ENCODE measurements at places on chromosomes 1 and 21.

GRCh38 chr1:209354840-209355165 is 228.7 kb upstream of the CAMK1G start:
- DNase-seq = no peak

DNA sequence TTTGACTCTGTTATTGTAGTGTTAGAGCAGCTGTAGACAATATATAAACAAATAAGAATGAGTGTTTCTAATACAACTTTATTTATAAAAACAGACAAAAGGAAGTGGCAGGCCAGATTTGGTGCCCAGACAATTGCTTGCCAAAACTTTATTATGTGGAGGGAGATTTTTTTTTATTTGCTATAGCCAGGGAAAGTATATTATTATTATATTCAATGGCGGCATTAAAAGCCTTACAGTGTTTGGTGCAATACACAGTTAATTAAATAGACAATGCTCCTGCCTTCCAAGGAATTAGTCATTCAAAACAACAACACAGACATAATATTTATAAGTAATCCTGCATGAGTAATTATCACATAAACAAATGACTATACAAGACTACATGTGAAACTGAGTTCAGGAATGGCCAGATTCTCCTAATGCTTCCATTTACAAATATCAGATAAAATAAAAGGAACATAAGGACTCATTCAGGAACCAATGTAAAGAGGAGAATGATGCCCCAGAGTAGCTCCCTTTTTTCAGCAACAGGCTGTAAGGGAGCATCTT is 10.6 kb upstream of the RC3H1 start:
- no peak for DNase-seq

DNA sequence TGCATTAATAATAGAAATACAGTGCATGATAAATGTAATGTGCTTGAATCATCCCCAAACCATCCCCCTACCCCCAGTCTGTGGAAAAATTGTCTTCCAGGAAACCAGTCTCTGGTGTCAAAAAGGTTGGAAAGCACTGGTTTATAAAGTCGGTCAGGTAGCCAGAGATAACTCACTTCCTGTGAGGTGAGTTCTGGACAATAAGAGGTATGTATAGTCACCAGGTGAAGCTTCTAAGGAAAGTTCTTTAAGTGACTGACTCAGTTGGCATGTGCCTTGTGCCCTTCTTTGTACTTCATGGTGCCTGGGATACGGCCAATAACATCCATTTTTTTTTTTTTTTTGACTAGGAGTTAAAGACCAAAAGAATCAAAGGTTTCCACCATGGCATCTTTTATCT is 103.7 kb downstream of the GPATCH2 start:
- no peak for DNase-seq

DNA sequence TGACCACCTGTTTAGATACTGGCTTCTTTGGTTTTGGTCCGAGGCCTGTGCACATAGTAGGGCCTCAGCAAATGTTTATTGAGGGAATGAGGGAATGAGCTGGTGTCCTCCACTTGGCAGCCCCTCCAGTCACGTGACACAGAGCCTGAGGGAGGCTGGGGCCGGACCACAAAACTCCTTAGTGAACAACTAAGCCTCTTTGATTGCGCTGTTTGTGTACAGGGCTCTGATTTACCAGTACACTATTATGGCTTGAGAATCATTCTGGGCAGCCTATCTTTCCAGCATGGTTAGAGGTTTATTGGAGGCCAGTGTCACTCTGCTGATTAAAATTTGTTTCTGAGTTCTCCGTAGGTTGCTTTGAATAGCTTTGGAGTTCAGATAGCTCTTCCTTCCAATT is 10.2 kb upstream of the LRRN2 start:
- no peak for DNase-seq

DNA sequence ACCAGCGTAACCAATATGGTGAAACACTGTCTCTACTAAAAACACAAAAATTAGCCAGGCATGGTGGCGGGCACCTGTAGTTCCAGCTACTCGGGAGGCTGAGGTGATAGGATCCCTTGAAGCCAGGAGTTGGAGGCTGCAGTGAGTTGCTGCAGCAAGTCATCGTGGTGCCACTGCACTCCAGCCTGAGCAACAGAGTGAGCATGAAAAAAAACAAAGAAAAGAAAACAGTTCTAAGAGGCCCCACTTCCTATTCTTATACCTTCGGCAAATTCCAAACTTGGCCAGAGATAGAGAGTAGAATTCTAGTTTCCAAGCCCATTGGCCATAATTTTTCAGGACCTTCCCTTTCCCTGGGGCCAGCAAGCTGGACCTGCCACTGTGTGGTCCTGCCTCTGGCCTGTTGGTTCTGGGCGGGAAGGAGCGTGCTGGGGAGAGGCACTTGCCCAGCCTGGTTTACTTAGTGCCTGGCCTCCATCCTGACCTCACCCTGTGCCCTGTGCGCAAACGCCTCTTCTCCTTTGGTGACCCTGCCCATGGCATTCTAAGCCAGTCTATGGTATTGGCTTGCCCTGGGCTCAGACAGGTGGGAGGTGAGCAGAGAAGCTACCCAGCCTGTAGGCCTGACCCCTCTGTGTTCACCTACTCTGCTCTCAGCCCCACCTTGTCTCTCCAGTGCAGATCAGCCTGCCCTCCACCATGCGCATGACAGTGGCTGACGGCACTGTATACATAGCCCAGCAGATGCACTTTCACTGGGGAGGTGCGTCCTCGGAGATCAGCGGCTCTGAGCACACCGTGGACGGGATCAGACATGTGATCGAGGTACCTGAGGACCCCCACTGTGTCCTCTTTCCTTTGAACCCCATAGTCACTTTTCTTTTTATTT is 11.0 kb downstream of the CA6 start:
- no peak for DNase-seq

DNA sequence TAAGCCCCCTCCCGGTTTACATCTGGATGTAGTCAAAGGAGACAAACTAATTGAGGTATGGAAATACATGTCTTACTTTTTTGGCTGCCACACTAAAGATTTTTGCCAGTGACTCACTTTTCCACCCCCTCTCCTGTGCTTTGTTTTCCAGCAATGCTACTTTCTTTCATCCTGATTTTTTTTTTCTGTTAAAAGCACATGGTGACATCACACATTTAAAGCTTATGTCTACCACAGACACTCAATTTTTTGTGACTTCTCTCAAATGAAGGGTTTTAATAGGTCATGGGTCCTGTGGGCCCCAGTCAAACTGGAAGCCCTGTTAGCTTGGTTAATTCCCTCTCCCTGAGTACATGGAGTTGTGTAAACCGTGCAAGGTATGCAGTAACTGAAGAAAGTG is 2.2 kb downstream of the PPP1R8 start:
- no peak for DNase-seq

DNA sequence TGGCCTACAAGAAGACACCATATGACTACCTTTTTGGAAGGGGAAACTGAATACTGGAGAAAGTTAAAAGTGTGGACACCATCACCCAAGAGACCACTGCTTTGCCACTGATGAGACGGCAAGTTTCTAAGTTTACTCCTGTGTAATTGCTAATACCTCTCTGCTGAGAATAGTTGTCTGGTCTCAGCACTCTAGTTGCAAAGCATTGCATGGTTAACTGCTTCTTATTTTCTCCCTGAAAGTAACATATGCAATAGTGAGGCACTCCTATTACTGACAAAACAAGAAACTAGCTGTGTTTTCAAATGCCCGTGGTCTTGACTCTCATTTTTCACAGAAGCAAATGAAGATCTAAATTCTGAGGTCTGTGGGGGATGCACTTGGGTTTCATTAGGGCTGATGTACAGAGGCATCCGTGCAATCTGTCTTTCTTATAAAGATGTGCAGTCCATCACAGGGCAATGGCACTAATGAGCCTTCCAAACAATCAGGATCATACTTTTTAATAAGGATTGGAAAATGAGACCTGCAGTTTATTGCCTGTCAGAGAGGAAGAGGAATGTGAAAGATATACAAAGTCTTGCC is 62.9 kb downstream of the IFI44 start:
- DNase-seq = no peak

- DNase-seq = no peak
Measured at GRCh38 chr1:201726700-201727099, 102.3 kb upstream of the IPO9 start.

DNA sequence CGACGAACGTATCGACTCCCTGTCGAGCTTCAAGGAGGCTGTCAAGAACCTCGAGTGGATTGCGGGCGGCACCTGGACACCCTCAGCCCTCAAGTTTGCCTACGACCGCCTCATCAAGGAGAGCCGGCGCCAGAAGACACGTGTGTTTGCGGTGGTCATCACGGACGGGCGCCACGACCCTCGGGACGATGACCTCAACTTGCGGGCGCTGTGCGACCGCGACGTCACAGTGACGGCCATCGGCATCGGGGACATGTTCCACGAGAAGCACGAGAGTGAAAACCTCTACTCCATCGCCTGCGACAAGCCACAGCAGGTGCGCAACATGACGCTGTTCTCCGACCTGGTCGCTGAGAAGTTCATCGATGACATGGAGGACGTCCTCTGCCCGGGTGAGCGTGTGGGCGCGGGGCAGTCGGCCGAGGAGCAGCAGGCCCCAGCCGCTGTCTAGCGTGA is 28.0 kb downstream of the COL6A2 start:
- DNase-seq = no peak

DNA sequence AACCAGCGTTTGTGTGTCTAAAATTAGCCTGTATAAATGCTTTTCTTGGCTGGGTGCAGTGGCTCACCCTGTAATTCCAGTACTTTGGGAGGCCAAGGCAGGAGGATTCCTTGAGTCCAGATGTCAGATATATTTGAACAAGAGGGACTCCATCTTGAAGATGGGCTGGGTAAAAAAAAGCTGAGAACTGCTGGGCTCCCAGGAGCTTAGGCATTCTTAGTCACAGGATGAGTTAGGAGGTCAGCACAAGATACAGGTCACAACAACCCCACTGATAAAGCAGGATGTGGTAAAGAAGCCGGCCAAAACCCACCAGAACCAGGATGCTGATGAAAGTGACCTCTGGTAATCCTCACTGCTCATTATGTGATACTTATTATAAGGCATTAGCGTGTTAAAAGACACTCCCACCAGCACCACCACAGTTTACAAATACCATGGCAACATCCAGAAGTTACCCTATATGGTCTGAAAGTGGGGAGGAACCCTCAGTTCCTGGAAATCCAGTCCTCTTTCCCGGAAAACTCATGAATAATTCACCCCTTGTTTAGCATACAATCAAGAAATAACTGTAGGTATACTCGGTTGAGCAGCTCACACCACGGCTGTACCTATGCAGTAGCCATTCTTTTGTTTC is 36.2 kb upstream of the ZNF496 start:
- no peak for DNase-seq

DNA sequence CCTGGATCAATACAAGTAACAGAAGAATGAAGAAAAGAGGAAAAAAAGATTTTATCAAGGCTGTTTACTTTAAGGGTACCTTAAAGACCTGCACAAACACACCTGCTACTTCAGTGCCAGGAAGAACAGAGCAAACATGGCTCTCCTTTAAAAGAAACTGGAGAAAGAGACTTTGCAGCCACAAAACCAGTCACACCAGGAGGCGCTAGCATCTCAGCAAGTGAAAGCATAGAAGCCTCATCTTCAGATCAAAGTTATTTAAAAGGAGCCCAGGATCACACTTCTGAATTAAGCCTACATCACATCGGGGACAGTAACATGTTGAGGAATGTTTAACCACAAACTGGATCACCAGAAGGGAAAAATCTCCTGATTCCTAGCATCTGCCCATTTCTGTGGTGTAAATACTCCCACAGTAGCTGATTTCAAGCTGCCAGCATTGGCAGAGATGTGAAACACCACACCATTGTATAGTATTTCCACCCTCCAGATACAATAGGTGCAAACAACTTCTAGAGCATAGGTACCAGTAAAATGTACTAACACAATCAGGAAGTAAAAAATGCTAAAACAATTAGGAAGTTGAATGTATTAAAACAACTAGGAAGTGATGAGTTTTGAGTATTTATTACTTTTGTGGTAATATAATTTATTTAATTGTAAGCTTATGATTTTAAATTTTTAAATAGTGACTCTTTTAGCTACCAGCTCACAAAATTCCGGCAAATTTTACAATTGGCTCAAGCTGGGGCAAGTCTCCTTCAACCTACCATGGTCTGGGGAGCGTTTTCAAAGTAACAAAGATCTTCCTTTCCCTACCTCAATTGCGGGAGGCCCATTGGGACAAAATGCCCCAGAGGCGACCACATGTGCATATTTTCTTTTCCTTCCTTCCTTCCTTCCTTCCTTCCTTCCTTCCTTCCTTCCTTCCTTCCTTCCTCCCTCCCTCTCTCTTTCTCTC is 105.3 kb upstream of the CLDN14 start:
- DNase-seq = no peak

DNA sequence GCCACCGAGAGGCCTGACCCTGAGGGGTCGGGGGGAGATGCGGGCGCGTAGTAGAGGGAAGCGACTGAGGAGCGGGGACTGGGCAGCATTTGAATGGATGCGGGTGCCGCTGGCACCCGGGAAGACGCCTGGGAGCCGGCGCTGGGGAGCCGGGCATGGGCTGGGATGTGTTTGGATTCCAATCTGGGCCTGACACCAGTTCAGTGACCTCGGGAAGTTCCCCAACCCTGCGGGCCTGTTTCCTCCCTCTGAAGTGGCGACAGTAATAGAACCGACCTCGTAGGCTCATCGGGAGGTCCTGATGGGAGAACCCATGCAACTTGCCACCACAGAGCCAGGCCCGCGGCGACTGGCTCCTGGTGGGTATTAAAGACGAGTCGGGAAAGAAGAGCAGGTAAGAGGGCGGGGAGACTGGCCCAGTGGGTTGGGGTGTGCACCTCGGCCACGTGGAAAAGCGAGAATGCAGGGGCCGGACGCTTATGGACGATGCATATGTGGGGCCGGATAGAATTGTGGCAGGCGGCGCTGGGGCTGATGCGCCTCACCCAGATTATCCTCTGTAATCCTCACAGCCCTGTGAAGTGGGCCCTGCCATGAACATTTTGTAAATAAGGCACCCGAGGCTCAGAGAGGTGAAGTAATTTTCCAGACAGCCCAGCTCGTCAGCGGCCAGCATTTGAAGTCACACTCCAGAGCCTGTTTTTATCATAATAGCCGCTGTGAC is 105.8 kb downstream of the SLC16A1 start:
- DNase-seq = peak; percentile 4

- no peak for DNase-seq
Measured at GRCh38 chr1:5660141-5660935, 331.9 kb downstream of the NPHP4 start.

DNA sequence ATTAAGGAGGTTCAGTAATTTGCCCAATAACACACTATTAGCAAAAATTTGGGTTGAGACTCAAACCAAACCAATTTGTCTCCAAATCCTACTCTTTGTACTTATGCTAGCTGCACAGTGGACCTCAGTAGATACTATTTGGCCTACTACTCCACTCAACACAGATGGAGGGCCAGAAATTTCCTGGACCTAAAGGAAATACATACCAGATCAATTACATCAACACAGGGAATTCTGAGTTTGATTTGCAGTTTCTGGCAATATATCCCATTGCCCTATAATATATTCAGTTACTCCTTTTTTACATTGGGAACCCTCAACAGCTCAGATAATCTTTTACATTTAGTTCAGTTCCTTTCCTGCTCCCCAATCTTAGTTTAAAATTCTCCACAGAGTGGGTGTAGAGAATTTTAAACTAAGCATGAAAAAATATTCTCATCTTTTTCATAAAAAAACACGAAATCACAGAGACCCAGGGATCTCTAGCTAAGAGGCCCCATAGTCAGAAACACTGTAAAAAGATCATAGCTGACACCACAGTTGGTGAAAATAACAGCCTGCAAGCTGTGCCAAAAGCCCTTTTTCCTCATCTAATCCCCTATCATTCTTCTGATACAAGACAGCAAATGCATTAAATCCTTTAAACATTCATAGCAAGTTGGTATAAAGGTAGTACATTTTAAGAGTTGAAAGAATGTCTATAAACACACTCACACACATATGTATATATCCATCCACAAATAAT is 317.7 kb upstream of the ESRRG start:
- no peak for DNase-seq

All from neural crest cell (in vitro differentiated cells).